ENCODE measurements at places on chromosomes 11 and 22.

DNA sequence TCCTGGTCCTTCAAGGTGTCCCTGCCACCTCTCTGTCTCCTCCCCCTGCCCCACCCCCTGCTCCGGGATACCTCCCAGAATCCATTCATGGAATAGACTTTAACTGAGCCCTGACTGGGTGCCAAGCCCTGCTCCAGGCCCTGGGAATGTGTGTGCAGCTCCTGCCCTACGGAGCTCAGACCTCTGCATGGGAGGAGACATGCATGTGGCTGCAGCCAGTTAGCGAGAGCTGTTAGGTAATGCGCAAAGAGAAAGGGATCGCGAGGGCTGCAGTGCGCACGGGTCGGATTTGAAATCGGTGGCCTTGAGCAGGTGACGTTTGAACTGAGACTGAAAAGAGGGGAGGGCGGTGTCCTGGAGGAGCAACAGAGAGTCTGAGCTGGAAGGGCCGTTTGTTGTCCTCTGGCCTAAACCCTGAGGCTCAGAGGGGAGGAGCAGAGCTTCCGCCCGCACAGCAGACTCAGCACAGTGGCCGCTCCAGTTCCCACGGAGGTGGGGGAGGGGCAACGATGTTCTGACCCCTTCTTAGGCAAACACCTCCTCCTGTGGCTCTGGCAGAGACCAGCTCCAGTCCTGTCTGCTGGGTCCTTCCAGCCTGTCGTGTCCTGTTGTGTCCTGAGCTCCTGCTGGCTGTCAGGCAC lies 19.8 kb upstream of the LRRC10B start:
- DNase-seq = no peak

DNA sequence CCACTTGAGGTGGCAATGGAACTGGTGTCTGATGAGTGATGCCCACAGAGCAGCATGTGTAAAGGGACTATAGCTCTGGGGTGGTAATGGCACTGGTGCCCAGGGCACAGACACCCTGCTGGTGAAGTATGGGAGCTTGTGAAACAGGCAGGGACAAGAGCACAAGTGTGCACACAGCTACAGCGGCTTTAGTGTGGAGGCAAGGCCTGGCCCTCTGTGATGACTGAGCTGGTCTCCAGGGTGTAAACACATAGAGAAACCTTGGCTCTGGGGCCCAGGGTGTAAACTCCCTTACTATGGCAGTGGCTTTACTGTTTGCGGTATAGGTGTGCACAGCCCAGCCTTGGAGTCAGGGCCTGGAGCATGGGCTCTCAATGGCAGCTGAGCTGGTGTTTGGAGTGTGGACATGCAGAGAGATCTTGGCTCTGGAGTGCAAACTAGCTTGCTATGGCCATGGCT lies 46.3 kb downstream of the BIRC2 start:
- DNase-seq = no peak

DNA sequence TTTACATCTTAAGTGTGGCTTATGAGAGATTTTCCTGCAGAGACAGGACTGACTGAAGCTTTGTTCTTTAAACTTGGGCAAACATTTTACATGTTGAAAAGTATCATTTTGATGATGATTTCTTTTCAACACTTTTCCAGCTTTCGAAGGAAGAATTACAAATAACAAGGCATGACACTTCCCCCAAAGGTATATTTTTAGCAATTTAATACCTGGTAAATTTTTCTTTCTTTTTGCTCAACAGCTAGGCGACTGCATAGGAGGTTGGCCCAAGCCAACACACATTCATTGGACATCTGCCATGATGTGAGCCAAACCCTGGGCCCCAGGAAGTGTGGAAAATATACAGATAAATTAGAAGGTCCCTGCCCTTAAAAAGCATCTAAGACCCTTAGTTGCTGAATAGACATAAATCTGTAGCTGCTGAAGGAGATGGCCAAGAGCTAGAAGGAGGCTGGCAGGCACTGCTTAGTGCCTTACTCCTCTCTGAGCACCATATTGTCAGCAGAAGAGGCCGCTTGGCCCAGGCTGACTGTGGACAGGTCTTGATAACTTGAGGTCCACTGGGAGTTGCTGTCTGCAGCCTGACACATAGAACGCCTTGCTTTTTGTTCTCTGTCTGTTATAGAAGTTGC lies 53.3 kb upstream of the CD44 start:
- no peak for DNase-seq

DNA sequence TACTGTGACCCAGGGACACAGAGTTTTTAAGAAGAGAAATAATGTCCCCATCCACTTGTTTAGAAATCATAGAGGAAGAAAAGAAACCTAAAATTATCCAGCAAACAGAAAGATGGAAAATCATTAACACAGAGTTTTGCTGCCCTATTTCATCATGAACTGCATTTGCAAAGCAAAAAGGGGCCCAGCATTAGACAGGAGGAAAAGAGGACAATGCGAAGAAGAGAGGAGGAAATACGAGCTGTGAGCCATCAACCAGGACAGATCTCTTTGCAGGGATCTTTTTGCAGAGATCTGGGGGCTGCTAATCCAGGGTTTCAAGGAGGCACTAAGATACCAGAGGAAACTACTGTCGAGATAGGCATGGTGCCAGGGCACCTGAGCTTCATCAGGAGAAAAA lies 14.4 kb upstream of the NCAM1 start:
- no peak for DNase-seq

- peak; percentile 36 for DNase-seq
Measured at GRCh38 chr11:57425565-57426438, 1.1 kb downstream of the SLC43A3 start.

- peak; percentile 52 for DNase-seq
Measured at GRCh38 chr11:35584321-35584720, 33.9 kb upstream of the FJX1 start.

Measured in MCF 10A (cell line).